Cortex of kidney (tissue), 1 donor: ENCODE measurements at places on chromosomes 5 and 9.

- DNase-seq = no peak
Observed at GRCh38 chr5:174414315-174414710, 310.1 kb upstream of the MSX2 start.

- DNase-seq = no peak
Observed at GRCh38 chr5:74126294-74126693, 500.3 kb downstream of the ARHGEF28 start.

DNA sequence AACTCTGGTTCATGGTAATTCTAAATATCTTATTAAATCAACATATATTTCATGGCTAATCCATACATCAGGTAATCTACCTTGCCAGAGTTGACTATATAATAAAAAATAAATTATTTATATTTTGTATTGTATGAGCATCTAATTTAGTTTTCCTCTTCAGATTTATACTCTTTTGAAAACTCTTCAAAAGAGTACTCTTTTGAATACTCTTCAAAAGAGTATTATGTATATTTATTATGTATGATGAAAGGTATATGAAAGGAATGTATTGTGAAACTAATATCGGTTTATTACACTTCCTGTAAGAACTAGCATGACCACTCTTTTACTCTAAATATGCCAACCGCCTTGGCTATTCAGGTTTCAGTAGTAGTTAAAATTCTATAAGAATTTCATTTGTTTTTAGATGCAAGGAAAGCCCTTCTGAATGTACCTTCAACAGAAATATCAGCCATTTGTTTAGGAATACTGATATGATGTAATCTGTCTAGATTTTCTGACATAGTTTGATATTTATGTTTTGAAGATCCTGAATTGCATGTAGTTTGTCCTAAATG, 178.7 kb downstream of the WDR70 start:
- DNase-seq = no peak

GRCh38 chr9:123321616-123322272, 34.3 kb upstream of the CRB2 start:
- no peak for DNase-seq
